ENCODE measurements at places on chromosomes 1 and 21.

- DNase-seq = no peak
Measured at GRCh38 chr1:116472431-116472961, 98.3 kb downstream of the CD58 start.

GRCh38 chr1:182610606-182611194, 6.5 kb upstream of the RGS16 start:
- DNase-seq = no peak

DNA sequence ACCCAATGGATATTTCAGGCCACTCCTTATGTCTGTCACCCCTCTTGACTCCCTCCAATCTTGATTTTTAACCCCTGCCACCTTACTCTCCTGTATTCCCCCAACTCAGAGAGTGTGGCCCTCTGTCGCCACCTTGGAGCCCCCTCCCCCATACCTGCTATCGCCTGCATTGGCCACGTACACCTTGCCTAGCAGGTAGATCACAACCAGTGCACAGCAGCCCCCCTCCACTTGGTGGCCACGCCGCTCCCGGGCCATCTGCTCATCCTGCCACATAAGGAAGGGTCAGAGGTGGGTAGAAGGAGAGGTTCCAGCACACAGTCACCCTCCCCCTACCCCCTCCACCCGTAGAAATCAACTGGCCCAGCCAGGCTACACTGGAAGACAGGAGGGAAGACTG, 2.9 kb downstream of the PPM1J start:
- DNase-seq = no peak

DNA sequence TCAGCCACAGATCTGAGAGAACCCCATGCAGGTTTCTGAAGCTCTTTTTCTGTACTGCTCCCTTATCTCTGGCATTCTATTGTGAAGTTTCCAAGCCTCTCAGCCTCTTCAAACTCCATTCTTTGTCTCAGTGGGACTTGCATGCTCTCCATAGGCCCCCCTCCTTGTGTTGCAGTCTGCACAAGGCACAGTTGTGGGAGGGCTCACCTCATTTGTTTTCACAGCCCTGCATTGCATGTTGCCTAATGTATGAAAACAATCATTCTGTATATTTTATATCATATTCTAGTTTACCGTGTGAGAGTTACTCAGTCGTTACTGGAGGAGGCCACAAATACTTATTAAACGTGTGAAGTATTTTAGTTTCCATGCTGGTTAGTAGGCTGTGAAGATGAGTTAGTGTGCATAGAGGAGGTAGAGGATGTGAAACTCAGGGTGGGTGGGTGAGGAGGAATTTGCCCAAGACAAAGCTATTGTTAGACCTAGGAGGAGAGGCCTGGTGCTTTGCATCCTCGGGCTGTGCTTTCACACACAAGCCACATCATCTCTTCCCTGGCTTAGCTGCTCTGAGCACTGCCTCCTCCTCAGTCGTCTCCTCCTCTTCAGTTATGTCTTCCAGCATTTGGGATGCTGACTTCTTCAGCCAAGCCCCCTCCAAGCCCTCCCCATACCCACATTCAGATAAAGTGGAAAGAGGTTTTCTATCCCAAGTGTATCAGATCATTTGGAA, 7.8 kb upstream of the CHI3L2 start:
- no peak for DNase-seq

- no peak for DNase-seq
Measured at GRCh38 chr1:113674591-113674990, 84.7 kb downstream of the PHTF1 start.
